ENCODE measurements at places on chromosomes 11 and 22.

- no peak for DNase-seq
Measured at GRCh38 chr22:30893434-30894370, 74.9 kb downstream of the MORC2 start.

- no peak for DNase-seq
Measured at GRCh38 chr11:18608376-18608775, 8.8 kb downstream of the MISFA start.

- no peak for DNase-seq
Measured at GRCh38 chr22:36293606-36294292, 40.8 kb downstream of the APOL1 start.

- no peak for DNase-seq
Measured at GRCh38 chr22:39318507-39319283, 728 bp downstream of the RPL3 start.

GRCh38 chr11:19666951-19667350 is 45.7 kb upstream of the NAV2 start:
- DNase-seq: no peak

DNA sequence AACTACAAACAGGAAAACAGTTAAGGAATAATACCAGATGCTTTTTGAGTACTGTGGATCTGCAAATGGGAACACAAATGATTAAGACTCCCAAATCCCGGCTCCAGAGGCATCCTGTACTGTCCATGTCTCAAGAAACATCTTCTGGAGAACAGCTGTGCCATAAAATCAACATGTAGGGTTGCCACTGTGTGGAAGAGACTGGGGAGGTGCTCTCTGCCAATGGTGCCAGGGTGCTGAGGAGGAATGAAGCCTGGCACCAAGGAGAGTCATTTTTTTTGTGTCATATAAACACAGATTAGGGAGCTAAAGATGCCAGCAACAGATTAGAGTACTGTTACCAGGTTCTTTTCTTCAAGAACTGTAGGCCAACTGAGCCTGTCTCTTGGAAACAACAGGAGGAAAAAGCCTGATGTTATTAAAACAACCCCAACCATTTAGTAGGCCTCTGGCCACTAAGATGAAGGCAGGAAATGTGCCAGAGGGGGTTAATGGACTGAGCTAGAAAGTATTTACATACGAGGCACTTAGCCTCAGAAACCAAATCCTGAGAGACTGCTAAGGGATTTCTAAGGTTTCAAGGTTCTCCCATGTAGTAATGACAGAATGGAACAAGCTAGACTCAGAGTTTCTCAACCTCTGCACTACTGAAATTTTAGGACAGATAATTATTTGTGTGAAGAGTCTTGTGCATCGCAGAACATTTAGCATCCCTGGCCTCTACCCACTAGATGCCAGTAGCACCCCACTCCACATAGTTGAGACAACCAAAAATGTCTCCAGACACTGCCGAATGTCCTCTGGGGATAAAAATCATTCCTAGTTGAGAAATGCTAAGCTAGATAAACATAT is 54.6 kb upstream of the CHRM4 start:
- no peak for DNase-seq

DNA sequence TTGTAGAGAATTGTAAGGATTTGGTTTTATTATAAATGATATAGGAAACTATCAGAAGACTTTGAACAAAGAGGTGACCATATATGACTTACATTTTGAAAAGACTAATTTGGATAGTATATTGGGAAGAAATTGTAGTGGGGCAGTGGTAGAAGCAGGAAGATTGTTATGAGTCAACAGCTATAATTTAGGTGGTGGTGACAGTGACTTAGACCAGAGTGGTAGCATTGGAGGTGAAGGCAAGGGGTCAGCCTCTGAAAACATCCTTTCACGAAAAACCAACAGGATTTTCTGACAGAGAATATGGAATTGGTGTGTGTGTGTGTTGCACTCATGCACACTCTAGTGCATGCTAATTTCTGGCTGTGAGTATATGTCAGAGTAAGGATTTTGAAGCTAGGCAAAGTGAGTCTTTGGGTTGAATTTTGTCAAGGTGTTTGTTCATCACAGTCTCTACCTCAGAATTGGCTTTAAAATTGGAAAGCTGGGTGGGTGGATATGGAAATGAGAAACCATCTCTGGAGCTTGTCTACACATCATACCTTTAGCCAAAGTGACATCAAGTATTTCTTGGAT is 8.2 kb upstream of the HBE1 start:
- no peak for DNase-seq
